ENCODE measurements at places on chromosomes 7 and 10.
A peak's percentile ranks its signal among the peaks of the same experiment; 100 is the strongest.

- DNase-seq: no peak
Observed at GRCh38 chr7:44434201-44434600, 56.3 kb downstream of the NUDCD3 start.

GRCh38 chr7:106057962-106058927 lies 53.9 kb downstream of the SYPL1 start:
- peak; percentile 83 for DNase-seq

- DNase-seq: no peak
Observed at GRCh38 chr10:16521311-16522016, at the start of gene C1QL3. C1QL3 (minus strand) TSS chr10:16521879; CDS start chr10:16521065, 814 bp downstream.

GRCh38 chr7:107194052-107194451 lies 25.2 kb downstream of the HBP1 start:
- DNase-seq: no peak

GRCh38 chr7:129017933-129018538 lies 36.9 kb downstream of the TNPO3 start:
- DNase-seq: no peak

- no peak for DNase-seq
Observed at GRCh38 chr10:34280599-34281374, 534.3 kb downstream of the PARD3 start.

- DNase-seq: no peak
Observed at GRCh38 chr7:21767300-21767900, 178.3 kb downstream of the CDCA7L start.

GRCh38 chr7:30181211-30181610 lies 46.4 kb downstream of the MTURN start:
- DNase-seq: no peak

DNA sequence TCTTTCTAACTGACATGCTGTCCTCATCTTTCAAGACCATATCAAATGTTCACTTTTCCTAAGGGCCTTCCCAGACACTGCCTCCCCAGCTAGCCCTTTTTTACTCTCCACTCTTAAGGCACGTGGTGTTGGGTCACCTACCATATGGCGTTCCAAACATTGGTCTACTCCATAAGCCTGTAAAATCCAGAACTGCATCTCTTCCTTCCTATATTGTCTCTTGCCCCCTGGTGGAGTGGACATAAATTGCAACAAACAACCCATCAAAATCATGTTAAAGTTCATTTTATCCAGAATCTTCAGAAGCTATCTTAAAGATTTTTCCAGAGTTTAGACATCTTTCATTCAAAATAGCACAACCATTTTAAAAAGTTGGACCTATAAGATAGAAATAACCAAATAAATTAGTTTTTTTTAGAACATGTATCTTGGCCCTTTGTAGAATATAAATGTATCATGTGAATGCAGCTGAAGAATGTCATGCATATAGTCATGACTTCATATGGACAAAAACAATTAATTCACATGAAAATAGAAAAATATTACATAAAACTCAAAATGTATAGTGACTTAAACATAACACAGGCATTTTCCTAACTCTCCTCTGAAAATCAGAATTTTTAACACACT lies 180.6 kb upstream of the CHRM2 start:
- DNase-seq: no peak

- DNase-seq: peak; percentile 28
Observed at GRCh38 chr10:111106081-111106480, 29.3 kb downstream of the ADRA2A start.

- peak; percentile 63 for DNase-seq
Observed at GRCh38 chr7:36784991-36785940, 61.0 kb upstream of the AOAH start.

- DNase-seq: no peak
Observed at GRCh38 chr7:108181073-108181985, 51.2 kb upstream of the LAMB4 start.

DNA sequence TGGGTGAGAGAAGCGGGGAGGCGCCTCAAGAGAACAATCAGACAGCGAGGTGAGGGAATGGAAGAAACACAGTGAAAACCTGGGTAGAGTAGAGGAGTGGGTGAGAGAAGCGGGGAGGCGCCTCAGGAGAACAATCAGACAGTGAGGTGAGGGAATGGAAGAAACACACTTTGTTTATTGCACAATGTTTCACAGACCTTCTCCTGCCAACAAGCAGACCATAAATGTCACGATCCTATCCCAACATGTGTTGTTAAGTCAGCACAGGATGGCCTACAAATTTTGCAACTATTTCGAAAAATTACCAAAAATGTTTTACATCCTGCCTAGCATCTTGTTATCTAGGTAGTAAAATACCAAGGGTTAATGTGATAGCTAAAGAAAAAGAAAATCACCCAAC lies 115.3 kb downstream of the JAZF1 start:
- no peak for DNase-seq

DNA sequence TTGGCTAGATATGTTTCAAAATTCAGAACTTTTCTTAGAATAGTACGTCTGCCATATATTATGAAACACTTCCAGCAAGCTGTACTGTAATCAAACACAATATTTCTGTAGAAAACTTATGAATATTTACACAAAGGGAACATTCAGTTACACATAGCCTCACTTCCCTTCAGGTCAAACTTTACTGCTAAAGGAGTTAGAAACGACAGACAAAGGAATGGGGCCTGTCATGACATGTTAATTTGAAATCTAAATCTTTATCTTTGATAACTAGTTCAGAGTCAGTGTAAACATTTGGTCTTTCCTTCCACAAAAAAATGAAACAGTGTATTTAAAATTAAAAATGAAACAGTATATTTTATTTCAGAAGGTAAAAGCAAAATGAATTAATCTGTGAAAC lies 1.0 kb upstream of the CROT start:
- no peak for DNase-seq

DNA sequence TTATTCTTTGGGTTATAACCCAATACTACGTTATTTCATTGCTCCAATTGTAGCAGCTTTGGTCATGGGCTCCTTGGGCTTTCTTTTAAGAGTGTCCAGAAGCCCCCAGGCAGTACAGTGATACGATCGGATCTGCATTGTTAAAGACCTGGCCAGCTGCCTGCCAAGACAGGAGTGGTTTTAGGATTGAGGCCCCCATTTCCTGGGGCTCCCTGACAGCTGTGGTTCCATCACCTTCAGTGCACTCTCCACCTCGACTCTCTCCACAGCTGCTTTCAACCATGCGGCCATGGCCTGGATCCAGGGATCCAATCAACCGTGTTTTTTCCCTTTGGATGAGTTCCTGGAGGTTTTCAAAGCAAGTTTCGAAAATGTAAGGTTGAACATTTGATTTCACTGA lies 123.4 kb upstream of the BTBD16 start:
- no peak for DNase-seq

DNA sequence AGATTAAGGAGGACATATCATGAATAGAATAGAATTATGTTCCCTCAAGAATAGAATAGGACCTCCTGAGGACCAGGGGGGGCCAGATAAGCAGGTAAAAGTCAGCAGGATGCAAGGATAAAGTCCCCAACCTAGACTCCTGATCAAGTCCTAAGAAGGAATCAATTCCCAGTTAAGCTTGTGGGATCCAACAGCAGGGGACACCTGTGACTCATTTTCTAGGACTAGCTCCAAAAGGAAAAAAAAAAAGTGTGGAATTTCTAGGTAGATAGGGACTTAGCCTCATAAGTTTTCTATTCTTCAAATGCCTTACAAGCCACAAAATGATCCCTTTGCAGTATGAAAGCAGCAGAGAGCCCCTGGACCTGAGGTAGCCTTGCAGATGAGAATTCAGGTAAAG lies 336.2 kb downstream of the WDR11 start:
- no peak for DNase-seq

- DNase-seq: peak; percentile 69
Observed at GRCh38 chr10:71217266-71218045, 5.1 kb downstream of the UNC5B start.

DNA sequence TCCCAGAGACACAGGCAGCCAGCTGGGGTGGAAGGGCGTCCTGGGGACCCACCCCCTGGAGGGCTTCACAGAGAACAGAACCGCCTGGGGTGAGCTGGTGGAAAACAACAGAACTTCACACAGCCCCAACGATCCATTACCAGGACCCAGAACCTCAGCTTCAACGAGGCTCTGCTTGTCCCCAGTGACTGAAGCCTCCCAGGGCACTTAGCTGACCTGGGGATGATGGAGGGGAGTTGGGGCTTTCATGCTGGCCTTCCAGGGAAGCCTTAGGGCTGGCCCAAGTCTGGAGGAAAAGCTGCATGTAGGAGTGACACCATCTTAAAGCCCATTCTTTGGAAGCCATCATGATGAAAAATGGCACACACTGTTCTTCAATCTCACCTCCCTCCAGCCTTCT lies 300.2 kb downstream of the WDR37 start:
- DNase-seq: peak; percentile 38

GRCh38 chr10:73819081-73819480 lies 7.7 kb upstream of the NDST2 start:
- no peak for DNase-seq

- no peak for DNase-seq
Observed at GRCh38 chr7:73995330-73995729, 32.6 kb upstream of the ELN start.

DNA sequence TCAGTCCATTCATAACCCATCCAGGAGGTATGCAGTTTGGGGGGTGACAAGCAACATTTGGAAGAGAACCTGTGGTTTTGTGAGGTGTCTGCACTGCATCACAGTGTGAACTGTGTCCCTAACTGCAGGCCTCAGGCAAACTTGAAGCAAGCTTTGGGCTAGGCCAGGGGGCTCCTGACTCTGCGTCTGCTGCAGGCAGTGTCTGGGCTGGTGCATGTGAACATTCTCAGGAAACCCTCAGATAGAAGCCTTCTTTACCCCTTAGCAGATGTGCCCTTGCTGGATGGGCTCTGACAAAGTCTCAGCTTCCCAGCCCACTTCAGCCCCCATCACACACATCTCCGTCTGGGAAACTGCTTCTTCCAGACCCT lies 61.0 kb downstream of the VIPR2 start:
- no peak for DNase-seq

DNA sequence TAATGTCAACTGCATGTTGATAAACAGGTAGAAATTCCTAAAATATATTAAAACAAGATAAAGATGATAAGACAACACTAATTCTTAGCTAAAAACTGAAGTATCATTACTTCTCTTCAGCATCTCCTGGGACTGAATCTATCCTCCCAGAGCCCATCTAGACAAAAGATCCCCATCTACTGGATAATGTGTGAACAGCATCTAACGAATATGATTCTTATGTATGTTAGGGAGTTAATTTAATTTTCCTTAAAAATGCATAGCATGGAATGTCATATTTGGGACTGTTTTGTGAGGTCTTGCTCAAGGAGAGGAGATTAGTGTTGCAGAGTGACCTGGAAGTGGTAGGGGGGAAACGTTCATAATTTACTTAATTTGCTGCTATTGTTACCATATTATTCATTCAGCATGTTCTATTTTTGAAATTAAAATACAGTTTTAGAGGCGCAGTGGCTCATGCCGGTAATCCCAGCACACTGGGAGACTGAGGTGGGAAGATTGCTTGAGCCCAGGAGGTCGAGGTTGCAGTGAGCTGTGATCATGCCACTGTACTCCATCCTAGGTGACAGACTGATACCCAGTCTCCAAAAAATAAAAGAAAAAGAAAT lies 305.1 kb upstream of the CSTF2T start:
- DNase-seq: no peak

DNA sequence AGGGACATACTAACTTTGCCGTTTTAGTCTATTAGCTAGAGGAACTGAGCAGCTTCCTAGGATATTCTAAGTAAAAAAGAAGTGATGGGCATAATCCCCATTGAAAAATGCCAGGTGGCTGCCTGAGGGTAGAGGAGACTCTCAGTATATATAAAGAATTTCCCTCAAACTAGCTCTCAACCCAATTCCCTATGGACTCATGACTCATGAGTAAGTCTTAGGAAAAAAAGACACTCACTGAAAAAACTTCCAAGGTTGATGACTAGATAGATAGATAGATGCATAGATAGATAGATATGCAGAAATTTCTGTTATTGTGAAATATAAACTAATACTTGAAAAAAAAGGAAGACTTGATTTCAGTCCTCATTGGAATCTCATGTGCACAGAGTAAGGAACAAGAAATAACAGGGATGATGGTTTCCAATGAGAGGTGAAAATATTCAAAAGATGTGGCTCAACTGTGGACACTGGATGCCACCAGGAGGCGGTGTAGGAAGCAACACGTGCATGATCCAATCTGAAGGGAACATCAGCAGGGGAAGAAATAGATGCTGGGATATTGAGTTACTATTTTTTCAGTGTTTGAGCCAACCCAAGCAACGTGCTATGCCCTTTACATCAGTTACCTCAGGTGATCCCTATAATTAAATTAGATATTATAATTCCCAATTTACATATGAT lies 711.0 kb upstream of the LRRTM3 start:
- DNase-seq: no peak

DNA sequence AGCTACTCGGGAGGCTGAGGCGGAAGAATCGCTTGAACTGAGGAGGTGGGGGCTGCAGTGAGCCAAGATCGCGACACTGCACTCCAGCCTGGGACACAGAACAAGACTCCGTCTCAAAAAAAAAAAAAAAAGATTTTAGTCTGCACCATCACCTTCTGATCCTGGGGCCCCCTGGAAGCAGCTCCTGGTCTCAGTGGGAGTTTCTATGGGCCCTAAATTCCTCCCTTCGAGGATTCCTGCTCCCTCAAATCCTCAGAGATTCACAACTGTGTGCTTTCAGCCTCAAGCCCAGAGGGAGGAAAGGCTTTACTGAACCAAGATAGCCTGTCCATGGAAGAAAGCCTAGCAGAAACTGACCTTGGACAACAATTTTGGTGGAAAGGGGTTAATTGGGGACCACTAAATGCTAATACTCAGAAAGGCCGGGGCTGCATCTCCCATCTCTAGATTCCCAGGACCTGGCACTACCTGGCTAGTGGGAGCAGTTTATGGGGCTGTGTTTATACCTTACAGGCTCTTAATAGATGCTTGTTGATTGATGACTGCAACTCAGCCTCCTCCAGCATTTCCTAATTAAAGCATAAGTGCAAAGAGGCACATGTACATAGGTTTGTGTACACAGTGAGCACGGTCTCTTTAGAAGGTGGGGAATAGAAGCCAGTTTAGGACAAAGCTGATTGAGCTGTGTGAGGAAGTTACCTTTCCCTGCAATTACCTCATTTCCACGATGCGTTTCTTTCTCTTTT lies 9.2 kb upstream of the FGFR2 start:
- no peak for DNase-seq

DNA sequence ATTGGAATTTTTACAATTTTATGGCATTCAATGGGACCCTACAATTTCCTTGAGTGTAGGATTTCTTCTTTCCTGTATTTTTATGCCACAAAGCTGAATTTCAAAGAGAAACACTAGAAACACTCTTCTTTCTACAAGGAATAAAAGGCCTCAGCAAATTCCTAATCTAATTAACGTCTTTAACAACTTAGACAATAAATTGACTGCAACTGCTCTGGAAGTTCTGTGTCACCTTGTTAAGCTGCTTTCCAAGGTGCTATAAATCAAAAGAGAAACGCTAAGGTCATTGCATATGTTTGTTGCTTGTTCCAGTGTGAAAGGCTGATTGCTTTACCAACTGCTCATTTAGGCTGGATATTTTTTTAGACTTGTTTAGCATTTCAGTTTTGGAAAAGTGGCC lies 182.2 kb downstream of the POLR1F start:
- no peak for DNase-seq

GRCh38 chr7:128904381-128905197 lies 5.9 kb downstream of the KCP start:
- peak; percentile 52 for DNase-seq
